CD4-positive, alpha-beta T cell treated with Interleukin-1 beta for 1 hour (primary cell): ENCODE measurements at places on chromosomes 4 and X.

GRCh38 chrX:36978886-36979285, 29.3 kb upstream of the FAM47C start:
- DNase-seq, result no peak

- no peak for DNase-seq
Observed at GRCh38 chr4:160251522-160252170, 1148.8 kb downstream of the RAPGEF2 start.

DNA sequence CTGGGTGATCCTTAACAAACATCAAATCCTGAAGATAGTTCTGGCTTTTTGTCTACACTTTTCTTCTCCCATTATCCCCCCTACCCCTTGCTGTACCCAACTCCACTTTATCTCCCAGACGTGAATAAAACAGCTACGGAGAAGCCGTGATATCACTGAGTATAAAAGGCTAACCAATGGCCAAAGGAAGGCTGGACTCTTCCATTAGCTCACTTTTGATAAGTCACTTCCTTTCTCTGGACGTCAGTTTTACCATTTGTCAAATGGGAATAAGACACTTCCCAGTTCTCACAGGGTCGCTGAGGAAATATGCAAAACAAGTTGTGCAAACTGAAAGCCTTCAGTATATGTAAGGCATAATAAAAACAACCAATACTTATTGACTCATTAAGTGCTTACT, 38.6 kb upstream of the EDA2R start:
- DNase-seq, result no peak

GRCh38 chr4:169810325-169811323, 52.9 kb upstream of the HPF1 start:
- no peak for DNase-seq

- no peak for DNase-seq
Observed at GRCh38 chrX:21847342-21847741, 7.9 kb downstream of the MBTPS2 start.

- no peak for DNase-seq
Observed at GRCh38 chrX:11446336-11446735, 153.1 kb downstream of the AMELX start.

DNA sequence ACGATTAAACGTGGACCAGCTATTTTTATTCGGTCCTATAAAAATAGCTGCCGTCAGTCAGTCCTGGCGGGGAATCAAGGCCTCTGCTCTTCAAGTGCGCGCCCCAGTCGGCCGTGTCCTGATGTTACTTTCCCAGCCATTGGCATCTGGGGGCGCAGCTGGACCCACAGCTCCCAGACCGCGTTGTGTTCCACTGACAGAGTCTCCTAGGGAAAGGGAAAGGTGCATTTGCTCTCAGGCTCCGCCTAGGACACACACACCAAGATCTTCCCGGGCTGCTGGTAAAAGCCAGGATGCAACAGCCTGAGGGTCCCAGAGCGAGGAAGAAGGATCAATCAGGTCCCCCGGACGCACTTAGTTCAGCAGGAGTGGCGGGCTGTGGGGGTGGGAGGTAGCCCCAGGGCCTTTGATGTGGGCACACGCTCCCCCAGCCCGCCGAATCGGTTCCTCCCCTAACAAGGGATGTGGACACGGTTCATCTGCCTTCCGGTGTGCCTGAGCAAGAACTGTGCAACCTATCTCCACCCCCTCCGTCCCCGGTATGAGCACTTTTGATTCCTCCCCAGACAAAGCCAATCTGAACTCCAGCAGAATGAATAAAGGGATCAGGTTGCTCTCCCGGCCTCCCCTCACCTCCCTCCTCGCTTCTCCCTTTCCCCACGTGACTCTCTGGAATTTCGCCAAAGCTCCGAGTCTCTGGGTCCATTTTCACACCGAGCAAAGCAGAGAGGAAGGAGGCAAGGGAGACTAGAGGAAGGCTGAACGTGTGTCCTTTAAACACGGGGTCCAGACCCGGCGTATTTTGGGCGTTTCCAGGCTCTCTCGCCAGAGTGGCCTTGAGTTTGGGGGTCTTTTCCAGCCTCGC, 626 bp upstream of the FRAS1 start:
- DNase-seq, result no peak

DNA sequence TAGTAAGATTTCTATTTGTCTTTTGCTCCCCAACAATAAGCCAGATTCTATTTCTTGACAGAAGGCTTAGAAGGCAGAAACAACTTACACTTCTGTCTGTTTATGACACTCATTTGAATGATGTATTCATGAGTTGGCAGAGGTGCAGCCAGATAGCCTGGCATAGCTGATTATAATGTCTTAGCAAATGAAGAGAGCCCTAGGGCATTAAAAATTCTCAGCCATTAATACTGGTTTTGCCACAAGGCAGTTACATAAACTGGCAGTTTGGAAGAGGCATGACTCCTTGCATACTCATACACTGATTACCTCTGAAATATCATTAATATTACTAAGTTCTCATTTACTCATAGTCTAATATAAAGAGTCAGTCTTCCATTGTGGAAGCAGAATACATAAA, 728.5 kb upstream of the NDST4 start:
- no peak for DNase-seq

GRCh38 chrX:125378205-125378604, 58.5 kb downstream of the TEX13C start:
- DNase-seq, result no peak

GRCh38 chr4:116027311-116027710, 913.9 kb upstream of the NDST4 start:
- DNase-seq, result no peak

DNA sequence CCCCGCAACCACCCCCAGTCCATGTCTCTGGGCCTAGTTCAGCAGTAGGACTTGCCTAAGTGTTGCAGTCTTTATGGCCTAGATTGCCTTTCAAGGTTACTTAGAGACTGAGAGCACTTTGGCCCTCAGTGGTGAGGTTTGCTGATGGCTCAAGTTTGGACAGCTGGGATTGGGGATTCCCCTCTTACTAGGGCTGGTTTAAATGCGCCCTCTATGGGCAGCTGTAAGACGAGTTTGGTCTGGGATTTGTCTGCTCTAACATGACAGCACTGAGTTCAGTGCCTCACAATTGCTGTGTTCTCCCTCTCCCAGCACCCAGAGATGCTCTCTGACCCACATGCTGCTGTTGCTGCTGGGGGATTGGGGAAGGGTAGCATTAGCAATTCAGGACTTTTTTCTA, 23.1 kb downstream of the DACH2 start:
- DNase-seq, result no peak

- DNase-seq, result peak; percentile 75
Observed at GRCh38 chr4:68373513-68373912, 23.6 kb upstream of the YTHDC1 start.

DNA sequence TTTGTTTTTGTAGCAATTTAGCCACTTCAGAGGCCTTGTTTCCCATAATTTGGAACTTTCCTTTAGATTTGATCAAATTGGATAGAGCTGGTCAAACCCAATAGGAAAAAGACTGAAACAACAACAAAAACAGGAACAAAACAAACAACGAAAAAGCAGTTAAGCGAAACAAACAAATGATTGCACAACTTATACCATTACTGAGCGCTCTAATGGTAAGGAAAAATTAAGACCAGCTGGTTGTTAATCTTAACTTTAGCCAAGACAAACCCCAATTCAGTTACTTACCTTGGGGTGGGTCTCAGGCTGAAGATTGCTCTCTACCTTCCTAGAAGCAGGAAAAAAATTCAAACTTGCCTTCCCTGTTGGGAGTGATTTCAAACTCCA, 38.3 kb downstream of the SPCS3 start:
- DNase-seq, result no peak

GRCh38 chr4:24514808-24515207, 69.5 kb downstream of the DHX15 start:
- no peak for DNase-seq

GRCh38 chr4:89482926-89483595, 175.5 kb upstream of the GPRIN3 start:
- no peak for DNase-seq

GRCh38 chrX:128807367-128807766, 715.9 kb downstream of the SMARCA1 start:
- DNase-seq, result no peak

DNA sequence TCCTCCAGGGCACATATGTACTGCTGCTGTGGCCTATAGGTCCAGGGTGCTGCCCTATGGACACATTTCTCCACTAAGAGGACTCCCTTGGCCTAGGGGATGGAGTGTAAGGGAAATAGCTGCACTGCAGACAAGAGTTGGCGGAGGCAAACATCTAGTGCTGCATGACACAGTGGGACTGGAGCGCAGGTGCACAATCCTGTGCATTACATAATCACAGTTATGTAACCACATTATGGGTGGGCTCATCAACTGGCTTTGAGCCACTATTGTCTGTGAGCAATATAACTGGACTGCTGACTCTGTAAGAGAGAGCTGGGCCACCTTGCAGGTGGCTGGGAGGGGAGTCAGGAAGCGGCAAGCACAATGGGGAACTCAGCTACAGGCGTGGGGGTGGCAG, 3.2 kb upstream of the TIGD2 start:
- DNase-seq, result no peak

GRCh38 chr4:174709526-174709925, 119.5 kb downstream of the GLRA3 start:
- no peak for DNase-seq

- no peak for DNase-seq
Observed at GRCh38 chr4:23348789-23349498, 540.9 kb downstream of the PPARGC1A start.

DNA sequence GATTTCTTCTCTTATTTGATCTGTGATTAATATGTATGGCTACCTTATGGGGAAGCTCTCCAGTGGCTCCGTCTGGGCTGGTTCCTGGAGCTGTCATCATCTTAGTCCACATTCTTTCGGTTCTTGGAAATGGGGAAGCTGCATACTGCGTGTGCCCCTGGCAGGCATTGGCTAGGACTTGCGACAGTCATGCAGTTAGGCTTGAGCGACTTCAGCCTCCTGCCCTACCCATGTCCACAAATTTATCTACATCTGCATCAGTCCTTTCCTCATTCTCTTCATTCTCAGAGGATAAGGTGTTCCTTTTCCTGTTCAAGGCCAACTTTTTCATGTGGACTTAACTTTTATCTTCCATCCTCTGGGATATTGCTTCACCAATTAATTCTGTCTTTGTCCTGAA, 214.2 kb downstream of the RELL1 start:
- no peak for DNase-seq

- no peak for DNase-seq
Observed at GRCh38 chr4:140163029-140163810, 9.2 kb upstream of the MAML3 start.

DNA sequence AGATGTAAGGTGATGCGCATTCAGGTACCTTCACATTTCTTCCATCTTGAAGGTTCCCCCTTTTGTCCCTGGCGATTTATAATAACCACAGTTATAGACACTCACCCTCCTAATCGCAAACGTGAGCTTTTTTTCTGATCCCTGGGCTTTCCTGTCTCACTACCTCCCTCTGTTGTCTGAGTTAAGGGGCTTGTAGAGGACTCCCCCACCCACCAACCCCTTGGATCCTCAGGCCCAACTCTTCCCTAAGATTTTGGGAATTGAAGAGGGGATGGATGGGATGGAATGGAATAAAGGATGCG, 1.4 kb downstream of the CNKSR2 start:
- no peak for DNase-seq

DNA sequence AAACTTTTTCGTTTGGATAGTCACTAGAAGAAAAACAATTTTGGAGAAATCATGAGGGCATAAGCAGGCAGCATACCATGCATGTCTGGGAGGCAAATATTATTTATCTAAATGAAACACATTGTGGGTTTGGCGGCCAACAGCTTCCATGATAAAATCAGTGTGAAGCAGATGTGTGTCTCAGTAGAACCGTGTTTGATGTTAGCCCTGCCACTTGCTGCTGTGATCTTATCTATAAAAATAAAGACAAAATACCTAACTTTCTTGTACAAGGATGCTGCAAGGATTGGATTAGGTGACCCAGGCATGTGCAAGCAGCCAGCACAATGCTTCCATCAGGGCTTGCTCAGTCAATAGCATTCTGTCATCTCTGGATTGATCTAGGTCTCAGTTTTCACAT, 341.4 kb downstream of the PACRGL start:
- DNase-seq, result no peak

DNA sequence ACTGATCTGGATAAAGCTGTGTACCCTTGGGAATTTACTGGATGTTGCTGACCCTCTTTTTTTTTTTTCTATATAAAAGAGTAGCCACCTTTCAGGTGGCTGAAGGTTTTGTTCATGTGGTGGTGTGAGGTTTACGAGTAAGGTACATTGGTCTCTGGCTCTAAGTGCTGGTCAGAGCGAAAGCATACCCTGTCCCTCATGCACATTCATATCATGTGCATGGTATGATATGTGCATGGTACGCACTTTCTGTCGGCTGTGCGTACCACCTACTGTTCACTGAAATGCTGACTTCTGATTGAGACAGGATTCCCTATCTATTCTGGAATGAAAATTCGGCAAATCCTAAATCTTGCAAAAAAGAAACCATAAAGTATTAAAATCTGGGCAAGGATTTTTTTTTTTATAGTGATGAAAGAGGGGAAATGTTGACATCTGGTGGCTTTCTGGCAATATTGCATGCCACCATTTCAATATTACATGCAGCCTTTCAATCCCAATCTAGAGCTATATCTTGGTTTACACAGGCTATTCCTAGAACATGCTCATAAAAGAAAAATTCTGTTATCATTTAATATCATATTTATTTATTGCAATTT, 32.8 kb downstream of the FAM149A start:
- DNase-seq, result peak; percentile 18

GRCh38 chr4:108336076-108336475, 167.3 kb upstream of the LEF1 start:
- DNase-seq, result no peak

DNA sequence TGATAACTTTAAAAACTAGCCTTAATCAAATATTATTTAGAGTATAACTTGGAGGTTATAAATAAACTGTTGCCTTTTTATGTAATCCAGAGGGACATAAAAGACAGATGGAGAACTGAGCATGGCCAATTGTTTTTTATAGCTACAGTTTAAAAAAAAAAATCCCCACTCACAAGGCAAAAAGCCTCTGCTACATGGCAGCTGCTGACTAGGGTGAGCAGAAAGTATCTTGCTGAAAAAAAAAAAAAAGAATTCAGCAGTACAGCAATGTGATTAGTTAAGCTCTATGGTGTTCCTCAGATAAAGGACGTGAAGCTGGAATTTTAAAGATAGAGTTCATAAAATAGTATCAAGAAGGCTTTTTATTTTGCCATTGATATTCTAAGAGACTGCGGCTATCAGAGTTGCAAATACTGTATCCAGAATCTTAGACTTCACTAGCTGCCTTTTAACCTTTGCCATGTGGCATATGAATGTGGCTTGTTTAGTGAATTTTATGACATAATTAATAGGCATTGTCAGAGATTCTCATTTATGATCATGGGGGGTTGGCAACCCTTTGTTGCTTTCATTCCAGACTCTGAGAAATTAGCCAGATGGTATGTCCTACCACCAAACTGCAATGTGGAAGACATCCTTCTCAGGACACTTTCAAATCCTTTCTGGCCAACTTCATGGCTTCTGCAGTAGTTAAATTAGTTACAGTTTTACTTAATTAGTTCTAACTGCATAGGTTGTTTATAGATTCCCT, 498.0 kb downstream of the STPG2 start:
- DNase-seq, result no peak

- DNase-seq, result no peak
Observed at GRCh38 chrX:115632455-115632854, 71.5 kb downstream of the PLS3 start.

GRCh38 chr4:108060686-108061321, 71.1 kb downstream of the HADH start:
- DNase-seq, result no peak

- DNase-seq, result no peak
Observed at GRCh38 chr4:9952415-9952950, 68.8 kb downstream of the SLC2A9 start.
